ENCODE measurements at places on chromosomes 16 and 17. TPM values are rescaled to one million over a fixed set of nuclear protein-coding genes. Genes with fewer than 3 reads are reported as not detected.

DNA sequence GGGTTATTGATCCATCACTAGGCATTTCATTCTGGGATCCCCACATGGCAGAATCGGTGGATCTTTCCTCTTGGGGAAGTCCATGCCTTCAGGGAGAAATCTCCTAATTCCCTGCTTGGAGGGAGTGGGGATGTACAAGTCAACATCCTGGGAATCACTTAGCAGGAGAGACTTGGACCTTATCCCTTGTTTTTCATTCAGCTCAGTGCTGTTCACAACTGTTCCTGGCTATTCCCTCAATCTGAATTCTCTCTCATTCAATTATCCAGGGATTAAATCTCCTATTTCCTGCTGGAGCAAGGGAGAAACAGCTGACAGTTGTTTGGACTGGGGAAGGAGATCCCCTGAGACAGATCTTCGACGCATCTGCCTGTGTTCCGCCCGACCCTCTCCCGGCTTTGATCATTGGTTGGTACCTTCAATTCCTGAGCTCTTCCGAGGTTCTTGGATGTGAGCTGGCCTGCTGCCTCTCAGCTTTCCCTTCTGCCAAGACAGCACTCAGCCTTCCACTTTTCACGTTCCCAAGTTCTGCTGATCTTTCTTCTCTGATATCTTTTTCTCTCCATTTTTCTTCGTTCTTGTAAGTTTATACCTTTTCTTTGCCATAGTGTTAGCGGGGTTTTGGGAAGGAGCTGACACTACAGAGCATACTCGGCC lies 115.4 kb upstream of the GNAO1 start:
- no peak for DNase-seq

GRCh38 chr17:58899191-58899590 lies 143.5 kb downstream of the PPM1E start:
- no peak for DNase-seq

DNA sequence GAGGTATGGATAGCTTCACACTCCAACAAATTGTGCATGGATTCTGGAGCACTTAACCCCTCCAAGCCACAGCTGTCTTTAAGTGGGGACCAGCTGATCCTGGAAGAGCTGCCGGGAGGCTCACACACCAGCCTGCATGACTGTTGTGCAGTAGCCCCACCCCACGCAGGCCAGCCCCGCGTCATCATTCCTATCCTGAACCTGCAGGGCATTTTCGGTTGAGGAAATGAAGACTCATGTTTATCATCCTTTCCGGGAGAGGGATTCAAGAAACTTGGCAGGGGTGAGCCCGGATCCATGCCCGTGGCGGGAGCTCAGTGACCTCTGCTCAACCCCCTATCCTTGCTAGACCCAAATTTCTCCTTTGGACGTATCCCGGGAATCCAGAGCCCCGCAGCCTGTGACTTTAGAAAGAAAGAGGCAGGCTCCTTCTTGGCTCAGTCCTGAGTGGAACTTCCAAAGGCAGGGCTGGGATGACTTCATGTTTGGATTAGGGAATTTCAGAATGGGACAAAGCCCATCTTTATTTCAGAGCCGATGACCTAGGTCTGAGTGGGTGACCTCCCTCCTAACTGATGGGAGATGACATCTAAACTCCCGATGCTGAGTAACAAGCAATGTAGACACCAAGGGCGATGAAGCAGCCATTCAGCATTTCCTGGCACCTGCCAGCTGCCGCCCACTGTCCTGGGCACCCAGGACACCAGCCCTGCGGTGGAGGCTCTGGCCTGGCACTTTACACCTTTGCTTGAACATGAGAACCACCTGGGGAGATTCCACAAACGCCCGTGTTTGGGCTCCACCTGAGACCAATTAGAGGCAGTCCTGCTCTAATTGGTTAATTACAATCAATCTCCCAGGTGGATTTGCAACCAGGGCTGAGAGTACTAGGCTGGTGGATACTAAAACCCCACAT lies 43.3 kb upstream of the CMIP start:
- DNase-seq: no peak

DNA sequence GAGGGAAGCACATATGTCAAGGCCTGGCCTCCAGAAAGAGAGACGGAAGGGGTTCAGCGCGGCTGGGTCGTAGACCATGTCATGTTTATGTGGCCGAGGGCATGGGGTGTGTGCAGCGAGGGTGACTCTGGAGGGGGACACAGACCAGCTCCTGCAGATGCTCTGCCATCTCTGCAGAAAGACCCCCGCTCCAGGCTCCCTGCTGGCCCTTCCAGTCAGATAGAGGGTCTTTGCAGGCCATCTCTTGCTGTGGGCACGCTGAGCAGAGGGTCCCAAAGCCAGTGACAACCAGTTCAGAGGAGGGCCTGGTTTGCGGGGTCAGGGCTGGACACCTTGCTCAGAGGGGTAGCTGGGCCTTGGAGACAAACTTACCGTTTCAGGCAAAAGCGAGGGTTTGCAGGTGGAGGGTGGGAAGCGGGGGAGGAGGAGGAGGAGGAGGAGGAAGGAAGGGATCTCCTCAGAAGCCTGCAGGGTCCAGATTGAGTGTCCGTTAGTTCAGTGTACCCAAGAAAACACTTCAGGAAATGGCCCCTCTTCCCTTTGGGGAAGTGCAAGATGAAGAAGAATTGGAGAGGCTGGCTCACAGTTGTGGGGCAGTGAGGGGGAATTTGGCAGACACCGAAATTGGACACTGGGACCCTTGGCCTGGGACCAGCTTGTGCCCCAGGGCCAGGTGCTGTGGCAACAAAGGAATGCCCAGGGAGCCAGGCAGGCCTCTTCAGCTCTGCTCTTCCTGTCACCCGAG lies 102.8 kb downstream of the CMIP start:
- DNase-seq: no peak

DNA sequence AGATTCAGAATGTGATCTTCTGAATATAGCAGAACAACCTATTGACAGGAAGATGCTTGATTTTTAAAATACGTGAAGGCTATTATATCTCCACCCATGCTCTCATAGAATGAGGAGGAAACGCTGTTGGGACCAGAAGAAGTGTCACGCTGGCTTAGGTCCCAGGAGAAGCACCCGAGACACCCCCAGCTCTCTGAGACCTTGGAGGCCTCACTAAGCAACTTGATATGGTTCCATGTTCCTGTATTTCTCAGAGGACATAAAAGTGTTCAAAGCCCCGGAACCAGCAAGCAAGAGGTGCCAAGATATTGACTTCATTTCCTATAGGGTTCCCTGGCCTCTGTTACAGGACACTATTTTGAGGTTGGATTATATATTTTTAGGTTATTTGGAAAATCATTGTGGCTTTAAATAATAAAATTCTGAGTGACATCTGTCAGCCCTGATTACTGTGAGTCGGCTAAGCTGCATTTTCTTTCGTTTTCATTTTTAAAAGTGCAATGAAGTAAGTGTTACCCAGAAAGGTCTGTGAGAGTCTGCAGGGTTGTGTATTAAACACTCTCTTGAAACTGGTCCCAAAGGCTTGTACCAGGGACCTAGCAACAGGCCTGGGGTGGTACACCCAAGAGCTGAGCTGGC lies 400.0 kb downstream of the SOX9 start:
- DNase-seq: no peak

DNA sequence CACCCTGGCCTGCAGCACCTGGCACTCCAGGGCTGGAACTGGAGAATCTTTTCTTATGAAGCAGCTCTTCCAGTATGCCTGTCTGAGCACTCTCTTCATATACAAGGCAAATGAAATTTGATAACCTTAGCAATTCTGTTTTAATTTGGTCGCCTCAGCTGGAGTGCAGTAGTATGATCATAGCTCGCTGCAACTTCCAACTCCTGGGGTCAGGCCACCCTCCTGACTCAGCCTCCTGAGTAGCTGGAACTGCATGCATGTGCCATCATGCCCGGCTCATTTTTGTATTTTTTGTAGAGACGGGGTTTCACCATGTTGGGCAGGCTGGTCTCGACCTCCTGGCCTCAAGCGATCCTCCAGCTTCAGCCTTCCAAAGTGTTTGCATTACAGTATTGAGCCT lies 140.8 kb upstream of the CHMP6 start:
- no peak for DNase-seq

DNA sequence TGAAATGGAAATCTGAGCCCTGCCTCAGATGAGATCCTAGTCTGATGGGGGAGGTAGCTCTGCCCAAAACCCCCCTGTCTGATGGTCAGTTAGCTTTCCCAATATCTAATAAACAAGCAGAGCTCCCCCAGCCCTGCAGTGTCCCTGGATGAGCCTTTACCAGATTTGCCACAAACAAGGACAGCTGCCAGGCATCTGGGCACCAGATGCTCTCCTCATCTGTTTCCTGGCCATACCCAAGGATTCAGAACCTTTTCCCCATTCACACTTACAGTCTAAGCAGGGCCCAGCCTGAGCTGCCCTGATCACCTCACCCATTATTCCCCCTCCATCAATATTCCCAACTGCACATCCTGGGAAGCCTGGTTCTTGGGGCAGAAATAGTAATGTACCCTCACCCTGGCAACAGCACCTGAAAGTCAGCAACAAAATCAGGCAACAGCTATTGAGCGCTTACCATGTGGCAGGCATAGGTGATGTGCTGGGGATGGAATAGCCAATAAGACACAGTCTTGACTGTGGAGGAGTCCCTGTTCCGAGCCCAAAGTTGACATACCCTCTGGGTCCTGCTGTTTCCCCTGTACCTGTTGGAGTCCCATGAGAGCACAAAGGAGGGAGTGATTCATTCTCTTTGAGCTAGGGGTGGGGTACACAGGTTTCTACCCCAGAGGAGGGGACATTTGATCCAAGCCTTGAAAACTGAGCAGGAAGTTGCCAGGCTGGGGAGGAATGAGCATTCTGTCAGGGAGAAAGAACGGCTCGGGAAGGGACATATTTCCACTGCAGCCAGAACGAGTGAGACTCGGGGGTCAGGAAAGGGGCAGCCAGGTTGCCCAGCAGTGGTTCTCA lies 147.4 kb downstream of the TMEM132E start:
- DNase-seq: no peak

ASB16 gene
- not detected for total RNA-seq

DNA sequence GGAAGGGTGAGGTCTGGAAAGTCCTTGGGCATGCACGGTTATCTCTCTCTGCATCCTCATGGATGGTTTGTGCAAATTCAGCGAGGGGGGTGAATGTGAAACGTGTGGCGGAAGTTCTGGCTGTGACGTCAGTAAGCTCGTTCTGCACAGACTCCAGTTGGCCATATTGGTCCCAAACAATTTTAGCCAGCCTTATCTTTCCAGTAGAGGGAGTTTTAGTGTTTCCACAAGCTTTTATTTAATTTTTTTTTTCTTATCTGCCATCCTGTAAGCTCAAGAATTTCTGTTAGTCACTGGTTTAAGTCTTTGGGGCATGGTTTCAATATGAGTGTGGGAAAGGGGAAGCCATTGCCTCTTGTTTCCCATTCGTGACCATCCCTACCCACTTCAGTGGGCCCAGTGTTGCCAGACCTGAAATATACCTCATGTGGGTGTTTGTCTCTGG lies 39.0 kb downstream of the HLF start:
- DNase-seq: no peak

DNA sequence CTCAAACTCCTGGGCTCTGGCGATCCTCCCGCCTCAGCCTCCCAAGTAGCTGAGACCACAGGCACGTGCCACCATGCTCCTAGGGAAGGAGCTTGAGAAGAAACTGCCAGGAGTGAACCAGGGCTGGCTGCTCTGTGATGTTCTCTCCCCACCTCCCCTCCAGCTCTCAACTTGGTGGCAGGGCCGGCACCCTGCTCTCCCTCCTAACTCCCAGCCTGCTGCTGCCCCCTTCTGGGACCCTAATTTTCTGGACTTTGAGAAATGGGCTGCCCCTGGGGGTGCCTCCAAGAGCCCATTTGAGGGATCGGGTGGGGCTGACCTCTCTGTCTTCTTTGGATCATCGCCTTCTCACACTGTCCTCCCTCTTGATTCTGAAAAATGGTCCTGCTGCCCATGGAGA lies 14.9 kb upstream of the STAT3 start:
- DNase-seq: no peak

- no peak for DNase-seq
These were observed 235.9 kb downstream of the FOXL1 start for GRCh38 chr16:86814256-86814655.

CHMP6 gene
- 25.6 TPM for total RNA-seq

ZG16 gene
- total RNA-seq: not detected

SLFN12L gene
- total RNA-seq: 70.0 TPM

- DNase-seq: no peak
These were observed 562.4 kb upstream of the SALL1 start for GRCh38 chr16:51713502-51713901.

DNA sequence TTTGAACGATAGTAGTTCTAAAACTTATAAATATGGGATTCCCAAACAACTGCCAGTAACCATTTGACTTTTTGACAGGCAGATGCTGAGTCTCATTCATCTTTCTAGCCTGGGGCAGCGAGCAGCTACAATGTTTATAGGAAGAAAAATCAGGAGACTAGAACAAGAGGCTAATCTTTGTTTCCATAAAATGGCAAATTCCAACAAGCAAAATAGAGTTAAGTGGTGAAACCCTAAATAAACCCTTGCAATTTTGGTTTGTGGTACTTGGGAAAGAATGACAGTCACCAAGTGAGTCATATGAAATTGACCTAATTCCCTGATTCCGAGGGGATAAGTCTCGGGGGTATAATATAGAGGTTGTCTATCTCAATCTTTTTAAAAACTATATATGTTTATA lies 27.3 kb upstream of the HS3ST2 start:
- DNase-seq: no peak

- DNase-seq: no peak
These were observed 182.0 kb upstream of the IRX5 start for GRCh38 chr16:54748611-54749190.

VPS9D1 gene
- total RNA-seq: 23.2 TPM

TNFRSF13B gene
- not detected for total RNA-seq

- no peak for DNase-seq
These were observed 99.7 kb upstream of the CDH8 start for GRCh38 chr16:62135911-62136310.

Measured in T-helper 17 cell (primary cell).